ENCODE measurements at places on chromosomes 12 and 14.

DNA sequence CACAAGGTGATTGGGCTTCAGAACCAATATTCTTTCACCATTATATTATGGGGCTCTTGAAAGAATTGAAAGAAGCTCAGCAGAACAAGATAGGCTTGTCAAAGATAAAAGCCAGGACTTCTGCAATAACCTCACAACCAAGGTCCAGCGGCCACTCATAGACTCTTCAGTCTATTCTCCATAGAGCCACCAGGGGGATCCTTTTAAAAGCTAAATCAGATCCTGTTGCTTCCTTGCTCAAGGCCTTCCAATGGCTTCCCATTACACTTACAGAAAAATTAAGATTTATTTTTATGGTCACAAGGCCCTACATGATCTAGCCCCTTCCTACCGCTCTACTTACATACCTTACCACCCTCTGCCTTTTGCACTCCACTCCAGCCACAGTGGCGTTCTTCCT, 169.6 kb downstream of the C12orf42 start:
- peak; percentile 3 for DNase-seq

GRCh38 chr14:69643430-69644200, 32.2 kb downstream of the SUSD6 start:
- peak; percentile 65 for DNase-seq

GRCh38 chr14:30322819-30323218, 236.1 kb upstream of the G2E3 start:
- no peak for DNase-seq

DNA sequence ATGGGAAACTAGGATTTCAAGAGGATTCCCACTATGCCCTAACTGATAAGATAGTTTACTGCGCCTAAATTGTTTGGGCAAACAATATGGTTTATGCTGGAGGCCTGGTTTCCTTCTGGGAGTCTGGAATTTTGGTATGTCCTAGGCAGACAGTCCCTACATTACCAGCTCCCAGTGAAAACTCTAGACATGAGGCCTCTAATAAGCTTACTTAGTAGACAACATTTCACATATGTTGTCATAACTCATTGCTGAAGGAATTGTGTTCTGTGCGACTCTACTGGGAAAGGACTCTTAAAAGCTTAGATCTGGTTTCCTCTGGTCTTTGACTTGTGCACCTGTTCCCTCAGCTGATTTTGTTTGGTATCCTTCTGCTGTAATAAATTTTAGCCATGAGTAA, 18.0 kb upstream of the PRPF39 start:
- no peak for DNase-seq

- DNase-seq = no peak
Observed at GRCh38 chr12:28350502-28350901, 160.2 kb downstream of the CCDC91 start.

GRCh38 chr14:30928462-30928861, 54.1 kb downstream of the COCH start:
- DNase-seq = no peak

DNA sequence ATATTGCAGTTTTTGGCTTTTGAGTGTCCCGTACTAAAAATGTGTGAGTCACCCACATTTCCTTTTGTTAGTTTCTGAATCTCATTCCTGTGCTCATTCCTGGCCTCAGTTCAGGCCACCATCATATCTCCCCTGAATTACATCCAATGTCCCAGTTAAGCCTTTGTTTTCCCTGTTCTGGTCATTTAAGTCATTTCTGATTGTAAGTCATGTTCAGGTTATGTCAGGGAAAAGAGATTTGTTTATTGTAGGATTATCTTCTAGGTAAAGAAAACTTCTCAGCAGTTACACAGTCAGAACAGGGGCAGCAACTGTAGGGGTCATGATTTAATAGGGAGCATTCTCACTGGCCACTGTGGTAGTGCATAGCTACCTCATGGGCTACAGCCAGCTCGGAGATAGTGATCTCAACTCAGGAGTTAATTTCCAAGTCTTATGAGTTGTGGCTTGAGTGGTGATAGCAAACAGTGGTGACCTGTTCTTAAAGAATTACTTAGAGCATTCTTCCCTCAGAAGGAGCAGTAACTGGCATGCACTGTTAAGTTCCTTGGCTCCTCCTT, 6.7 kb downstream of the DDX47 start:
- DNase-seq = peak; percentile 16
